ENCODE measurements at places on chromosomes 2 and 18.

DNA sequence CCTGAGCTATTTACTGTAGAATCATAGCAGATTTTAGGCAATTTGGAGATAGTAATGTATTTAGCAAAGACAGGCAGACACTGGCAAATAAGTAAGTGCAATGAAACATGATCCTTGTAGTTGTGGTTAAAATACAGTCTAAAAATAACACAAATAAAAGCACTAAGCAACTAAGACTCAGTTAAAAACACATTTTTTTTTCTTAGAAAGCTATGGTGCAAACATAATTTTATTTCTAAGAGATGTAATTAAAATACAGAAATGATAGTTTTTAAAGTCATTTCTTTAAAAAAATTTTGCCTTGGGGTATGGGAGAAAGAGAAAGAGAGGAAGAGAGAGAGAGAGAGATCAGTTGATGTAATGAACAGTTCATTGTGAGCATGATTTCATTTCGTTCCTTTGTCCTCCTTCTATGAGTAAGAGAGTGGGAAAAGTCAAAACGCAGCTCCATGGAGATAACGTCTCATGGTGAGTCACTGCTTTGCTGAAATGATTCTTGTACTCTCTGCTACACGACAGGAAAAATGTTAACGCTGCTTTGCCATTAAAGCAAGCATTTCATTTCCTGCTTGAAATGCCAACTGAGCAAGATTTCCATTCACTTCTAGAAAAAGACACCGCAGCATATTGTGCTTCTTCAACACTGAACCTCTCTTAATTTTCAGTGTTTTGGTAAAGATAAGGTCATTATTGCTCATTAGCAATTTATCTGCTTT, 61.3 kb upstream of the PGAP1 start:
- DNase-seq = no peak

GRCh38 chr2:54630858-54631497, 92.5 kb upstream of the EML6 start:
- DNase-seq = no peak

DNA sequence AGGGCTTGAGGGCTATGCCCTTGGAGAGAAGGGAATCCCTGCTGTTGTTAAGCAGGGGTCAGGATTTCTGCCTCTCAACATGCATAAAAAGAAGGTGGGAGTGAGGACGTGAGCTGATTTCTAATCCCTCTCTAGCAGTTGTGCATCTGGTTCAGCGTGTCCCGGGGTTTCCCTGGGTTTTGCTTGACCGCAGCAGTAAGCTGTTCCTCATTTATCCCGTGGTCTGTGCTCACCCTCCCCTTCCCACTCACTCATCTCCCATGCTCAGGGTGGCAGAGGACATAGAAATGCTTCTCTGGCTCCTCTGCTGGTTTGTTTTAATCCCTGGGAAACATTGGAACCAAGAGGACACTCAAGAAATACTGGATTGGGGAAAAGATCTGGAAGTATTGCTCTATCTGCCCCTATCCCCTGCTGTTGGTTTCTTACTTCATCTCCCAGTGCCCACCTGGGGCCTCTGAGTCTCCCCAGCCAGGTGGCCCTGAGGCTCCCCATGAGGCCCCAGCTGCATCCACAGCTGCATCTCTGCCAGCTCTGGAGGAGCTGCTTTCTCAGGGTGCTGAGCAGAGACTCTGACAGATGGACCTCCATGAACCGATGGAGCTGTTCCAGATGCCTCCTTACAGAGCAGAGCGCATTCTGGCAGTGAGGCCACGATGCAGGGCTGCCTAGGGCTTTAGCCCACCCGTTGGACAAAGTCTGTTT, 36.1 kb downstream of the TET3 start:
- DNase-seq = no peak

DNA sequence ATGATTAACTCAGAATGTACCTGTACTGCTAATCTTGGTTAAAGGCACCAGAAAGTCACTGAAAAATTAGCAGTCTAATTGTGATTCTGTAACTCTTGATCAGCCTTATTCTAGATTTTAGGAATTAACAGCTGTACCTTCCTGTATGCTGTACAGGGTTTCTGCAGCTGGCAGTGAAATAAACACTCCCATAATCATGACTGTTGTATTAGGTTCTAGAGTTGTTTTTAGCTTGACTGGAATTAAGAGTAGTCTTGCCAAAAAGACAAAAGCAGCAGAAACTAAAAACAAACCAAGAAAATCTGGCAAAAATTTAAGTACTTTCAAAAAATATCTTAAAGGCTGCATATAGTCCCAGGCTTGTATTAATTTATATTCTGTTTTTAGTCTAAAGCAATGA, 103.5 kb downstream of the SOS1 start:
- DNase-seq = no peak
